ENCODE measurements at places on chromosomes 5 and 9. TPM values are rescaled to one million over a fixed set of nuclear protein-coding genes. Genes with fewer than 3 reads are reported as not detected.

DNA sequence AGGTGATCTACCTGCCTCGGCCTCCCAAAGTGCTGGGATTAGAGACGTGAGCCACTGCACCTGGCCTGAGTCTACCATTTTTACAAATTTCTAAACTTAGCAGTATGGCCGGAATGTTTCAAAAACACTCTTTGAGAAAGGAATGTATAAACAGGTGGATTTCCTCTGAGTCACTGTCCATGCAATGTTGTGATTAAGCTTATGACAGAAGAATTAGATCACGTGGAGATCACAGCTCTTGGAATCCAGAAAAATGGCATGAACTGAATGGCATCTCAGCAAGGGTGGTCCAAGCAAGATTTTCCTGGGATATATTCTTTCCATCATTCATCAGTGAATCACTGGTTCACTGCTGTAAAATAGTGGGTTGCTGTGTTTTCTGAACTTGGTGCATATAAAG is 865.0 kb downstream of the PTPRD start:
- H3K27me3 ChIP-seq: no peaks in the 10 kb centered on the region
- no peaks in the 10 kb centered on the region for H3K36me3 ChIP-seq
- peaks cover 25% of the 10 kb centered on the region for H3K4me1 ChIP-seq
- H3K27ac ChIP-seq: no peak overlapping the region
- no peak for DNase-seq

- no peaks in the 10 kb centered on the region for H3K36me3 ChIP-seq
- no peaks in the 10 kb centered on the region for H3K27me3 ChIP-seq
- no peaks in the 10 kb centered on the region for H3K4me1 ChIP-seq
- no peak overlapping the region for H3K4me3 ChIP-seq
- DNase-seq: no peak
- H3K27ac ChIP-seq: no peak overlapping the region
Observed at GRCh38 chr5:1945606-1946005, 62.9 kb upstream of the IRX4 start.

SMIM33 gene
- not detected for total RNA-seq

DNA sequence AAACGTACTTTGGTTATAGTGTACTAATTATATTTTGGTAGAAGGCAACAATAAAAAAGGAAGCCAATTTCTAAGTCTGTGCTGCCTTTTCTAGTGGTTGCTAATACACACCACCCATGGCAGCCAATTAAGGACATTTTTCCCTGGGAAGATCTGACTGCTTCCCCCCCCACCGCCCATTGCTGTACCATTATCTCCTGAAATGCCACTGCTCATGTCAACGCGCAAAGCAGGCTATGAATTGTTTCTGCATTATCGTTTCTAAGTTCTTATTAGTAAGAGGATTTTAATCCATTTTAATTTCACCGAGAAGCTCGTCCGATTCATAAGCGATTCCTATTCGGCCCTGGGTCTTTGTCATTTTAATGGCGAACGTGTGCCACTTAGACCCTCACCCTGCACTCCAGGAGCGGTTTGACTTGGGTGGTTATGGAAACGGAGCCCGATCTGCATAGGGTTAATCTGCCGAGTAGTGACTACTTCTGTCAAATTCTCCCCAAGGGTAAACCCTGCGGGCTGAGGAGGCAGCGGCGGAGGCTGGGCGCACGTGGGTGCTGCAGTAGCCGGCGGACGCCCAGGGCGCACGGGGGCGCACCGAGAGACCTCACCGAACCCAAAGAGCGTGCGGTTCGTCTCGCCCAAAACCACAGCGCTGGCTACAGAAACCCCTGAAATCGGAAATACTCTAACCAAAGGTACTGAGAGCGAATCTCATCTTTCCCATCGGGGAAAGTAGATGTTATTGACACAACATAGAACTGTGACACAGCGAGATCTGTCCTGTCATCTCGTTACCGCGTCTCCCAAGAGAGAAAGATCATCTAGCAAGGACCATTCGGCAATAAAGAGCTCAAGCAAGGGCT is 55.8 kb upstream of the SHC3 start:
- no peak for DNase-seq
- H3K27me3 ChIP-seq: no peaks in the 10 kb centered on the region
- no peaks in the 10 kb centered on the region for H3K4me1 ChIP-seq
- no peaks in the 10 kb centered on the region for H3K36me3 ChIP-seq
- H3K4me3 ChIP-seq: no peak overlapping the region
- no peak overlapping the region for H3K27ac ChIP-seq

All from thoracic aorta (tissue), 2 donors.